ENCODE measurements at places on chromosomes 12 and 14.

DNA sequence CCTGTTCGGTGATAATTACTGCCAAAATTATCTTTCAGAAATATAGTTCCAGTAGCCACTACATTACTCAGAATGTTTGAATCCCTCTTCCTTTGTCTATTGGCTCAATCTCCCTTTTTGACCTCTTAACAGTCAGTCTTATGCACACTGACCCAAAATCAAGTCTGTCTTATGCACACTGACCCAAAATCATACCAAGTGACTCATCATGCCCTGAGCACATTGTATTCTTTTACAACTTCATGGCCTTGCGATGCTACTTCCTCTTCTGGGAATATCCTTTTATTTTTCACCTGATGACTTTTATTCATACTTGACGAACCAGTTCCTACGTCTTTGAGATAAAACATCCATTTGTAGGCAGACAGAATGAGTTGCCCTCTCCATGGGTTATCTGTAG, 182.3 kb downstream of the NPAS3 start:
- DNase-seq: no peak

DNA sequence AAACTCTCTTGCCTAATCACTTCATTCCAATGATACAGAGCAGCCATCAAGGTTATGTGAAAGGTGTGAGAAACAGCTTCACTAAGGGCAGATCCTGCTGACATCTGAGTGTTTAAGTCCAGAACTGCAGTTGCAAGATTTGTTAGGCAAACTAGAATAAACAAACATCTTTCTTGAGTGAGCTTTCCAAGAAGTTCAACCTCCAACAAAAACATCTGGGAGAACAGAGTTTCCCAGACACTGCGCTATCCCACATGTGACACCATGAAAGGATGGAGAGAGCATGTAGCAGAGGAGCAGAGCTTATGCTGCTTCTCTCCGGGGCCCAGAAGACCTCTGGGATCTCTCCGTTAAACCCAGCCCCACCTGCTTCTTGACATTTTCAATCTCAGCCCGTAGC, 5.6 kb downstream of the KRT76 start:
- DNase-seq: no peak

- no peak for DNase-seq
Measured at GRCh38 chr12:26150736-26151450, 26.1 kb upstream of the BHLHE41 start.

DNA sequence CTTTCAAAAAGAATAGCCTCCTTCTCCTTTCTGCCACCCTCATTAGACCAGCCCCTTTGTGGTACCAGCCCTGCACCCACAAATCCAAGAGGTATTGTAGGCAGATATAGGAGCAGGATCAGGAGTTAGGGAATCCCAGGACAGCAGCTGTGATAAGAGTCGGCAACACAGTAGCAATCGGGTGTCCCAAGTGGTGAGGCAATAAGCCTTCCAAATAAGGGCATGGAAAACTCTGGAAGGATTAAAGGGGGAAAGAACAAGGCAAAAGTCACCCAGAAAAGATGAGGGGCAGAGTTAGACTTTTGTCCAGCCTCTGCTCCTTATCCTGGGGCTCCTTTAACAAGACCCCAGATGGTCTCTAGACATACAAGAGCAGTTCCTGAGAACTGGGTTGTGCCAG, 204.2 kb downstream of the TBX5 start:
- DNase-seq: no peak

DNA sequence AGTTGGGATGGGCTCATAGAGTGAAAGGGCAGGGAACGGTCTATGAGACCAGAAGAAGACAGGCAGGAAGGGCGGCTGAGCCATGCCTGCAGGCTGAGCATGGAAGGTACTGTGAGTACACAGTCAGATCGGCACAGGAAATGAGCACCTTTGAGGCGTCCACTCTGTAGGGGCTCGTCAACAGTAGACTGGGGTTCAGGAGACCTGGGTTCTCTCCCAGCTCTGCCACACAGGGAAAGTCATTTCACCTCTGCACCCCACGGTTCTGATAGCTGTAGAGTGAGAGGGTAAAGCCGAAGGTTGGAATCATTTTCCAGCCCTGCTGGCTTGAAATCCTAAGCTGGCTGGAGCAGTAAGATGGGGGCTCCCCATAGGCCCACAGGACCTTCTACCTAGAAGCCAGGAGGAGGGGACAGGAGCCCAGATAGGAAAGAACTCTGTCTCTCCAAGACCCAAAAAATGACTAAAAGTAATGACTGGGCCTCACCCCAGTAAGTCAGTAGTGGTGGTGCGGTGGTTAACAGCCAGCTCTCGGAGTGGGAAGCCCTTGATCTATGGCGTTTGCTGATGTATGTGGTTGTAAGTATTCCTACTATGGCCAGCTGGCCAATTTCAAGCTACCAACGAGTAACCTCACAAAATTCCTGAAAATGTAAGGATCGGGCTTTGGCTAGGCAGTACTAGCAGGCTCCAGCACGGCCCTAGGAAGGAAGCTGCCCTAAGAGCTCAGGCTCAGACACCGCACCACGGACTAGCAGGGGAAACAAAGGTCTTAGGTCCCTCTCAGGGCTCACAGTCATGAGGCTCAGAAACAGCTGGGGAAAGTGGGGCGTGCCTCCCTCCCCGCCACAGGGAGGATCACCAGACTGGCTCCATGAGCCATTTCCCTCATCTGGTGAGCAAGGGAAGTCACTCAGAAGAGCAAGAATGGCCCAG, 10.3 kb upstream of the CD27 start:
- peak; percentile 67 for DNase-seq

DNA sequence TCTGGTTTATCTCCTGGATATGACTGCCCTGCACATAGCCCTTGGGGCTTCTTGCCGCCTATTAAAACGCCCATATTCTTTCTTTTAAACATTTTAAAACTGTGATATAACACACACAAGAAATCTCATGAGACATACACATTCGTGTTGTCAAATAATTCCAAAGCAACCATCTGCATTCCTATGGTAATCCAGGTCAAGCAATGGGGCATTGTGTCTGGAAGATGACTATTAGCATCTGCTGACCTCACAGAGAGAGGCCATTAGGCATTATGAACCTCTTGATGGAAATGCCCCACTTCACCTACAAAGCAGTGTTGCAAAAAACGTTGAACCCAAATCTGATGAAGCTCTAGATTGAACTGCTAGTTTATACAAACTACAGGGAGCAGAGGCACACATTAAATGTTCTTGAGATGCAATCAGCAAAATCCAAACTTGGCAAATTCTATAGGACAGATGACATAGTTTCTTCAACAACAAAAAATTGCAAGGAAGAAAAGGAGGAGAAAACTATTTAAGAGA, 513.8 kb upstream of the CCDC196 start:
- no peak for DNase-seq

DNA sequence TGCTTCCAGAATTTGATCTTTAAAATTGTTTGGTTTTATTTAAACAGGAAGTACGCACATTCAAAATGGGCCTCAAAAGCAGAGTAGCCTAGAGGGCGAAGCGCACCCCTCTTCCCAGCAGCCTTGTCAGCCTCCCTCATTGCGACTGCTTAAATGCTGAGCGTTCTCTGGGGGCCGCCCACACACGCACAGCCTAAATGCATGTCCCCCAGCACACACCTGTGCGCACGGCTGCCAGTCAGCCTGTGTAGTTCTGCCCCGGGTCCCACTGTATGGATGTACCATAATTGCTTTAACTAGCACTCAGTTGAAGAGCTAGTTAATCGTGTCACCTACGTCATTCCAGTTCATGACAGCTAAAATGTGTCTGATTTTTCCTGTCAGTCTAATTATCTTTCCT, 79.3 kb downstream of the TESC start:
- no peak for DNase-seq

- DNase-seq: no peak
Measured at GRCh38 chr14:73324533-73324932, 87.2 kb downstream of the PAPLN start.

DNA sequence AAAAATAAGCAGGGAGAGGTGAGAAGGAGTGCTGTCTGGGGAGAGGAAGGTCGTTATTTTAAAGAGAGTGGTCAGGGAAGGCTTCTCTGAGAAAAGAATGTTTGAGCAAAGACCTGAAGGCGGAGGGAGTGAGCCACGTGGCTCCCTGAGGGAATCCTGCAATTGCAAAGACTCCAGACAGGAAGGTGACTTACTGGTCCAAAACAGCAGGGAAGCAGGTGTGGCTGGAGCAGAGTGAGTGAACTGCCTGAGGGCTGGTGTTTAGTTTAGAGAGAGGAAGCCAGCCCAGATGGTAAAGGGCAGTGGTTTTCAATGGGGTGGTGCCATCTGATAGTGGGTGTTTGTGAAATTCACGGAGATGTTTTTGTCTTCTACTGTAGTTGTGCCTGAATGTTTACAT, 58.8 kb upstream of the LTA4H start:
- no peak for DNase-seq

DNA sequence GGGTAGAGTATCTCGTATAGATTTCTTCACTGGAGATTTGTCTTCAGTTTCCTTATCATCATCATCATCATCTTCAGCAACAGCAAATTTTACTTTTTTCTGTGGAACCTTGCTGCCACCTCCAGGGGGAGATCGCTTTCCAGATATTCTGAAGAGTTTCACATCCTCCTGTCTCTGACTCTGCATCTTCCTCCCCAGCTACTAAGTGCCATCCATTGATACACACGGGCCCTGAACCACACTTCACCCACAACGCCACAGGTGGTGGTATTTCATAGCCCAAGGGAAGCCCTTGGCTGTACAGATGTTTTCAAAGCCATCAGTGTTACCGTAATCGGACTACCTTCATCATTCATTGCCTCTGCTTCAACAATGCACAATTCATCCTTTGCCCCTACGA, 82.2 kb downstream of the PPP2R5C start:
- peak; percentile 83 for DNase-seq

DNA sequence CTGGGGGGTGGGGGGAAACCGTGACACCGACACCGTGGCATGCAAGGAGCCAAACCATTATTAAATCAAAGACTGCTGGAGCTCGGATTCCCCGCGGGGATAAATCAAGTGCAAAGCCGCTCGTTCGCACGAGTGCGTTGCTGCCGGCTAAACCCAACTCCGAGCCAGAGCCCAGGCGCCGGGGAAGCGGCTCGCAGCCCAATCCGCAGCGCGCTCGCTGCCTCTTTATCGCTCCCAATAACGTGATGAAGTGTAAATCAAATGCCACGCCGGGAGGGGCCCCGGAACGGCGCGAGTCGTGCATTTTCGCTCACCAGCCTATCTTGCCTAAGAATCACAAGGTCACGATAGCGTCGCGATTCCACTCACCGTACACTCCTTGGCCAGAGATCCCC, 1.3 kb downstream of the MDGA2 start:
- DNase-seq: no peak

- no peak for DNase-seq
Measured at GRCh38 chr14:51458563-51458955, 193.2 kb upstream of the FRMD6 start.

GRCh38 chr12:48185181-48185919, 1.9 kb downstream of the CCDC184 start:
- no peak for DNase-seq

GRCh38 chr12:14927267-14927666, 11.1 kb downstream of the ERP27 start:
- DNase-seq: no peak

GRCh38 chr12:115362339-115362976, 678.5 kb upstream of the TBX3 start:
- DNase-seq: no peak

GRCh38 chr14:60904381-60904780, 76.5 kb downstream of the TRMT5 start:
- DNase-seq: no peak

DNA sequence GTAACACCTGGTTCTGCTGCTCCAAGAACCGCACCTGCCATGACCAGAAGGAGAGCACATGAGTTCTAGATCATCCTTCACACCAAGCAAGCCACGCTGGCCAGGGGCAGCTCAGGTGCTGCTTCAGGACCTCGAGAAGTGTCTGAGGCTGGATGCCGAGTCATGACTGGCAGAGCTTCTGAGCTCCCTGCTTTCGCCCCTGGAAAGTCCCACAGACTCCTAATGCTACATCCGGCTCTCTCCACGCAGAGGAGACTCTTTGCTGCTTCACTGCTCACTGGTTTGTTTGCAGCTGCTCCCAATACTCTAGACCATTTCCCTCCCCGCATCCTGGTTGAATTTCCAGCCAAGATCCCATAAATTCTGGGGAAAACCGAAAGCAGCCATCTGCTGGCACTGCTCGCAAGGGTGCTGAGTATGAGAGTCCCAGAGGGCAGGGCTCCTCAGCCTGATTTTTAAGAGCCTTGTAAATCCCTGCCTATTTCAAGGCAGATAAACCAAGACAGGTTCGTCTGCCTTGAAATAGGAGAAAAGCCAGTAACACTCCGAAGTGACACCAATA, 1.4 kb downstream of the KRT2 start:
- DNase-seq: no peak

DNA sequence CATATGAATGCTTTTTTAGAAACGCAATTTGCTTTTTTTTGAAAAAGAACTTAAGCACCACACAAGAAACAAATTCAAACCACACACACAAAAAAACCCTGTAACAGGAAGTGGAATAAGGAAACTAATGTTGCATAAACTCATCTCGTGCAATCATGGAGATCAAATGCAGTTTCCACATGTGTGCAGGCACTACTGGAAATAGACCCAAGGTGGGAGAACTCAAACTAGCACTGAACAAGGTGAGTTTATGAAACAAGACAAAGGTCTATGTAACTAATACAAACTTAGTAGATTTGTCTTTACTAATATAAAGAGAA, 17.5 kb downstream of the NIN start:
- DNase-seq: no peak

- no peak for DNase-seq
Measured at GRCh38 chr14:76271041-76271755, 104.7 kb upstream of the ESRRB start.

GRCh38 chr12:72570601-72571000, 298.4 kb downstream of the TRHDE start:
- no peak for DNase-seq

DNA sequence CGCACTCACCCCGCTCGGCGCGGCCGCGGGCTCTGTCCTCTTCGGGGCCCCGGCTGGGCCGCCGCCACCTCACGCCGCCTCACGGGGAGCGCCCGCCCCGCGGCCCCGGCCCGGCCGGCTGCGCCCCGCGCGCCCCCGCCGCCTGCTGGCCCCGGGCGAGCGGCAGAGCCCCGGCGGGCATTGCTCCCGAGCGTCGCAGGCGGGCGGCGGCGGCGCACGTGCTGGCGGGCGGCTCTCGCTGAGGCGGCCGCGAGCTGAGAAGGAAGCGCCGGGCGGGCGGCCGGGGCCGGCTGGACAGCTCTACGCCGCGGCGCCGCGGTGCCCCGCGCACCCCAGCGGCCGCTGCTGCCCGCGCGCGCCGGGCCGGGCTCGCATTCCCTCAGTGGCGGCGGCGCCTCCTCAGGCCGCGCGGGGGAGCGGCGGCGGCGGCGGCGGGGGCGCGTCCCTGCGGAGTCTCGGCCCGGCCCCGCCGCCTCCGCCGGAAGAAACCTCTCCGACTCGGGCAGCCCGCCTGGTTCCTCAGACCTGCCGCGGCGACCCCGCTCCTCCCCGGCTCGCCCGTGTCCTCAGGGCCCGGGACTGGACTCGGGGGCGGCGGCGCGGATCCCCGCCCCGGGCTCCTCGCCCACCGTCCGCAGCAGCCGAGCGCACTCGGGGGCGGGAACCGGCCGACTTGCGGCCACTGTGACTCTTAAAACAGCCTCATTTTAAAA, at the start of gene PITPNM2:
TSS of gene PITPNM2 (minus strand) at position 347 of the 713 bp plus-strand sequence. CDS start 116,500 bp downstream, outside the sequence.
- peak; percentile 66 for DNase-seq

All from activated CD4-positive, alpha-beta memory T cell treated with anti-CD3 and anti-CD28 coated beads for 36 hours (primary cell).